ENCODE measurements at places on chromosomes 1 and 21. TPM values are rescaled to one million over a fixed set of nuclear protein-coding genes. Genes with fewer than 3 reads are reported as not detected.

Gene HS2ST1
- 41.5 TPM for total RNA-seq

Gene TESK2
- 3.8 TPM for total RNA-seq

Gene OR2T4
- not detected for total RNA-seq

Gene TNFRSF1B
- total RNA-seq, result 3.3 TPM

Gene HES4
- 1.1 TPM for total RNA-seq

Gene ALDH4A1
- total RNA-seq, result 12.0 TPM

Gene FALEC
- total RNA-seq, result 1.6 TPM

Gene TTC34
- 0.17 TPM for total RNA-seq

Gene OR10J5
- total RNA-seq, result not detected

Gene TMEM82
- not detected for total RNA-seq

Gene MATN1
- not detected for total RNA-seq

Gene CHIA
- total RNA-seq, result not detected

Gene EFNA1
- total RNA-seq, result 0.86 TPM

Gene PTPN7
- not detected for total RNA-seq

Gene PDC
- not detected for total RNA-seq

Gene NFIA
- total RNA-seq, result 8.5 TPM

Gene AMPD1
- total RNA-seq, result not detected

Gene PCP4L1
- not detected for total RNA-seq

Gene GNL2
- total RNA-seq, result 66.2 TPM

Gene SMYD3
- total RNA-seq, result 45.6 TPM

Gene CYYR1
- not detected for total RNA-seq

Measured in bronchial smooth muscle cell (primary cell).